ENCODE measurements at places on chromosomes 11 and 22. TPM values are rescaled to one million over a fixed set of nuclear protein-coding genes. Genes with fewer than 3 reads are reported as not detected.

Gene CHKB
- polyA plus RNA-seq, result 72.0 TPM

GRCh38 chr11:48000432-48000831 is 20.1 kb downstream of the PTPRJ start:
- DNase-seq, result no peak

Gene MYRF
- 31.6 TPM for polyA plus RNA-seq

Gene HBG1
- polyA plus RNA-seq, result 22.3 TPM

- no peak for DNase-seq
These were observed 36.2 kb downstream of the SERGEF start for GRCh38 chr11:17976651-17977050.

DNA sequence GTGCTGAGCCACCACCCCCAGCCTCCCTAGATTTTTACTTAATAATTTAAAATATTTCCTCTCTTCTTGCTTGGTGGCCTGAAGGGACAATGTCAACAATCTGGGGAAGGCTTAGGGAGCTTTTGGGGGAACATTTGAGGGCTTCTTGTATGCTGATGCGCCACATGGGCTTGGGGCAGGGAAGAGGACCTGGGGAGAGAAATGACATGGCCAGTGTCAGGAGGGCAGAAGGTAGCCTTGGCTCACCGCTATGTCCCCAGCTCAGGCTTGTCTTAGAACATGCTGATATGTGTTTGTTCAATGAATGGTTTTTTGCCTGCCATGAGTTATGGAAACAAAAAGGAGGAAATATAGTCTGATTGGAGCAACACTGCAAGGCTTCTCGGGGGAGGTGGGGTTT is 51.6 kb downstream of the ST14 start:
- peak; percentile 10 for DNase-seq

Gene STARD10
- polyA plus RNA-seq, result 103 TPM

- no peak for DNase-seq
These were observed 1.2 kb downstream of the DCHS1 start for GRCh38 chr11:6654281-6655019.
